Caki2 (cell line): ENCODE measurements at places on chromosomes 2 and 18. TPM values are rescaled to one million over a fixed set of nuclear protein-coding genes. Genes with fewer than 3 reads are reported as not detected.
A peak's percentile ranks its signal among the peaks of the same experiment; 100 is the strongest.

DNA sequence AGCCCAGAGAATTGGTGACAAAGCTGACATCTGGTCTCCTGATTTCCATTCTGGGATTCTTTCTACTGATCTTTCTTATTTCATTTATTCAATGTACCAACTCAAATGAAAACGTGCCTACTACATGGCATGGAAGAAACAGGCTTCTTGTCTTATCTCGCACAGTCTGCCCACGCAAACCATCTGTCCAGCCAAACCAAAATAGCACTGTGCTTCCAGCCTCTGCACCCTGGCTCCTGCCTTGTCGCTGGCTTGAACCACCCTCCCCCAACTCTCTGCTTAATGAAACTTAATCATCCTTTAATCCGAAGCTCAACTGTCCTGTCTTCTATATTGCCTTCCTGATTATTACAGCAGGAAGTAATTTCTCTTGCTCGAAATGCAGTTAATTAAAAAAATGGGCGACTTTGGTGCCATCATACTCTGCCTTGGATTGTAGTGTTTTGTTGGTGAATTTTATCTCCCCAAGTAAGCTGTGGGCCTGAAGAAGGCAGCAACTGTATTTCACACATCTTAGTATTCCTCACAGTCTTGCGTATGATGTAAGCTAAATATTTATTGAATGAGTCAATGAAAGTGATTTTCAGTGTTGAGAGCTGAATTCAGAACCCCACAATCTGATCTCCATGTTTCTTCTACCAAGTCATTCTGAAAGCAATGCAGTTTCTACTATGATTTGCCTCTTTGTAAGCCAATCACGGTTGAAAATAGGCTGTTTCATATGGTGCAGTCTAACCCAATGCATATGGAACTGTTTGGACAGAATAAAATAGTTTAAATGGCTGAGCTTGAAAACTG lies 190.8 kb downstream of the TMEM247 start:
- DNase-seq: no peak

DNA sequence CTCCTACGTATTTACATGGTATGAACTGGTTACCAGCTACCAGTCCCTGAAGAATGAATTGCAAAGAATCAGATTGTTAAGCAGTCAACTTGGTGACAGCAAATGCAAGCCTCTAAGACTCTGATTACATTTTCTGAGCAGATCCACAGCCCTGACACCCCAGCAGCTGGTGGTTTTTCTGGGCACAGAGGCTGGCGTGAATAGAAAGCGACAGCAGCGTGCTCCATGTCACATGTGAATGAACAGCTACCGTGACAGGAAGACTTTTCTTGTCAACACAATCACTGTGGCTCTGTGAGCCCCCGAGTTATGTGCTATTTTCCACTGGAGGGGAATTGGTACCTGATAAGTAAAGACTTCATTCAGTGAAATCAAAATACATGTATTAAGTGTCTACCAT lies 93.2 kb upstream of the CBLN2 start:
- DNase-seq: no peak

DNA sequence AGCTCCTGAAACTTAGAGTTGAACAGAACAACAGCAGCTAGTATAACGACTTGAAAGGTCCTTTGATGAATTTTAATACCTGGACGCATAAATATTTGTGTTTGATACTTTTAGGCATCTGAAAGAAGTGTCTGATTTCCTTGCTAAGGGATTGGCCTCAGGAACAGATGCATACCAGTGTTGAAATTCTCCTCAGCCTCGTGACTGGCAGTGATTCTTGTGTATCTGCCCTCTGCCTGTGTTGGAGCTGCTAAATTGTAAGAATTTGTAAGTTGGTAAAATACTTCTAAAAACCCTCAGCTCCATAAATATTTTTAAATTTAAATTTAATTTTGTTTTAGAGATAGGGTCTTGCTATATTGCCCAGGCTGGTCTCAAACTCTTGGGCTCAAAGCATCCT lies 22.4 kb upstream of the SCYGR1 start:
- DNase-seq: no peak

DNA sequence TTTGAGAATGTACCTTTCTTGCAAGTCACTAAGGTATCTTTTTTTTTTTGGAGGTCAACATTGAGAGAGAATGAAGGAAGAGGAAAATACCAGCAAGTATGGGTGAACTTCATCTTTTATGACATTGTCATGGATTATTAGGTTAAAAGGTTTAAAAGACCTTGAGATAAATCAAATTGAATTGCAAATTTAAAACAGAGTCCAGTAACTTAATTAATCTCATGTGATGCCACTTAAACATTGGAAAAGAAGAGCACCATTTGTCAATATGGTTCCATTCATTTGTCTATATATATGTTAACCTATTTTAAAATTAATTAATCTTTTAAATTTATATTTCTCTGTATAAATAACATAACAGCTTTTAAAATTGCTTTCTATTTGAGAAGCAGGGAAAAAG lies 83.8 kb downstream of the PPP1R1C start:
- no peak for DNase-seq

DNA sequence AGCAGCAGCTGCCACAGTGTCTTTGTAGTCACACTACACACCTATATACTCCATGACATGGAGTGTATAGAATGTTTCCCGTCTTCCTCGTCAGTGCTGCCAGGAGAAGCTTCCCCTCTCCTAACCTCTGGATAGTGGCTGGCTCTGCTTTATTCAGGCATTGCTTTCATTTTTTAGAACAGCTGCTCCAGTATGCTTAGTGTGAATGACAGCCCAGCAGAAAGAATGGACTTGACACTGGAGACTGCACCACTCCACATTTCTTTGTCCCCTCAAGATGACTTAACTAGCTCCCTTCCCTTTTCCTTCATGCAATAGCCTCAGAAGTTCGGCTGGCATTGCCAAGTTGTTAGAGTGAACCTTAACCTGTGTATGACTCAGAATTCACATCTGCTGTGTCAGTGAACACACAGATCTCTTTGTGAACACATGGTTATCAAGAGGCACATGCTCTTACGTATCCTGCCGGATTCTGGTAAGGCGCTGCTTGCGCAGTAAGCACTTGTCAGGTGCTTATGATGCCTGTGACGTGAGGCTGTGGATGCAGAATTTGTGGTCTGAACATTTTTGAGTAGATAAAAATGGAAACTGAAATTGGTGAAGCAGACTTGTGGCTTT lies 73.9 kb downstream of the NEDD4L start:
- peak; percentile 56 for DNase-seq

DNA sequence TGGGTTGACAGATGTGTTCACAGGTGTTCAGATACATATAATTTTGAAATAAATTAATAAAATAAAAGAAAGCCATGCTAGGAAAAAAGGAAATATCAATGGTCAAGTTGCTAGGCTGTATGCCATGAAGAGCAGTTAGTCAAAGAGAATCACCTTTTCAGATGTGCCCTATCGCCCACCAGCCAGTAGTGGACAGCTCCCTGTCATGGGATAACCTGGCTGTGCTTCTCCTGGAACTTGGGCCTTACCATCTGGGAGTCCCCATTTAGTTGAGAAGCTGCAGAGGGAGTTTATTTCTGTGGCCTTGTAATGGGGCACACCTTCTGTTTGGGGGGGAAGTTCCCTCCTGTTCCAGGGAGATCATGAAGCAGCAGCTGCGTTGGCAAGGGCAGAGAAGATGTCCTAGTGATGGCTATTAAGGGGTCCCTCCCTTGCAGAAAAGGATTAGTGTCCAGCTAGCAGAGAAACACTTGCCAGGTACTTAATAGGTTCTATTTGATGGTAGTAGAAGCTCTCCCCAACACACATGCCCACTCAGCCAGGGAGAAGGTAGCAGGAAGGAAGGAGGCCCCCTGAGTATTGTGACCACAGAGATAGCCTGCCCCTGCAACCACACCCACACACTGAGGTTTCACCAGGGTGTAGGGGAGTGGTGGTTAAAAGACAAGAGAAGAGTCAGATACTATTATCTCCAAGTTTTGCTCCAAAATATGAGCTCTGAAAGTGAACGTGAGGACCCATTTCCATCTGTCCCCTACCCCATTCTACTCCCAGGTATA lies 117.7 kb downstream of the B3GNT2 start:
- DNase-seq: no peak

GRCh38 chr2:177239932-177240630 lies 24.4 kb downstream of the NFE2L2 start:
- peak; percentile 65 for DNase-seq

- no peak for DNase-seq
These were observed 305.0 kb upstream of the ERBB4 start for GRCh38 chr2:212843409-212844199.

DNA sequence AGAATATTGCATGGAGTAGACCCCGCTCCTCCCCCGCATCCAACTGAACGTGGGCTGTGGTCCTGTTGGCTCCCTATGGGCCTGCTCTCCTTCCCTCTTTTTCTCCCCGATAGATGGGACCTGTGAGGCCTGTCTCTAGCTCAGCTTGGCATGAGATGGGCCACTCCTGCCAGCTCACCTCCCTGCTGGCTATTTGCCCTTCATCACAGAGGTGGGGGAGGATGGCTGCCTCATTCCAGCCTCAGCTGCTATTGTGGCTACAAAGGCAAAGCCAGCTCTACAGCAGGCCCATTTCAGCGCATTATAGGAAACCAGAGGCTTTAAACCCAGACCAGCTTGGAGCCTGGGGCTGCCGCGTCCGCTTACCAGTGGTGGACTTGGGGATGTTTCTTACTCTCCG lies 313.9 kb downstream of the GBX2 start:
- DNase-seq: no peak

DNA sequence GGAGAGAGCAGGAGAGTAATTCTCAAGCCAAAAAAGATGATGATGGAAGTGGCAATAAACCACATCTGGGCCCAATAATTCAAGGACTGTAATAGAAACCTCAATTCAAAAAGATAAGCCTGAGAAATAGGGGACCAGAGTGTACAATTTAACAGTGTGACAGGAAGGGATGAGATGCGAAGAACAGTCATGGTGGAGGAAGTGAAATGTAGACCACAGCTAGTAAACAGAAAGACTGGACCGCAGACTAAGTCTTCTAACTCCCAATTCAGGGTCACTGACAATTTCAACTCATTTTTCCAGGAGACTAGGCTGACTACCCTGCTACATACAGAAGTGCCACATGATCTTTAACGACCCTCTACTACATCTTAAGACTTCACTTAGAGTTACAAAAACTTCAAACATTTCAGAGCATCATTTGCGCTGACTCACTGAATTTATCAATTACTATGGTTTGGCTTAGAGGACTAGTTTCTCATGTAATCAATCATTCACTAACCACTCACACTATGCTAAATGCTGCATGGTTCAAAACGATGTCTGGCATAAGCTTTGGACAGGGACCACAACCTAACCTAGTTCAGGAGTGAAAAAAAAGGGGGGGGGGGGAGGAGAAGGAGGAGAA lies 9.0 kb downstream of the CUL3 start:
- DNase-seq: peak; percentile 25

DNA sequence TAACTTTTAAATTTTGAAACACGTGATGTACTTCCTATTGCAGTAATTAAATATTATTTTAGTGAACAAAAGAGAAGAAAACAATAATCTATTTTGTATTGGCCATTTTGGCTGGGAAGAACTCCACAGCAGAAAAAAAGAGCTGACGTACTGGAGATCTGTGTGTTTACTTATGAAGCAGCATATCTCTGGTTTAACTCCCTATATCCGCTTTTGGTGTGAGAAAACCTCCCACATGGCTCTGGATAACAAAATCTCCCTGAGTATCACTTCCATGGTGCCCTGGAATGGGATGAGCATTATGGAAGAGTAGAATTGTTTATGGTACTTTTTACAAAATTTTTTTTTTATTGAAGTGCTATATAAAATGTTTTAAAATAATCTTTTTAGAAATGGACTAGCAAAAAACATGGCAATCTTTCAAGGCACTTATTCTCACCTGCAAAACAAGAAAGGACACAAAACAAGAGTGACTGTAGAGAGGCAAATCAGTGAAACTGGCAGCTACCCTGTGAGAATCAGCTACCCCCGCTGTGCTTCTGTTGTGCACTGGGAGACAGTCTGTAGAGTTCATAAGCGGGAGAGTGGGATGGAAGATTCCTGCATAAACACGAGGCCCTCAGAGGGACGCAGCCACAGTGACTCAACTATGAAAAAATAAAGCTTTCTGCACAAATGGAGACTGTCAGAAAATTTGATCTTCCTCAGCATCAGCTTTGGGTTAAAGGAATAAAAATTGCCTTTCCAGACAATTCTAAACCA lies 762.2 kb upstream of the HS6ST1 start:
- DNase-seq: no peak

PLEKHM3 gene
- 3.4 and 7.7 TPM in 2 replicates for total RNA-seq

LONRF2 gene
- 3.6 and 4.7 TPM in 2 replicates for total RNA-seq

DNA sequence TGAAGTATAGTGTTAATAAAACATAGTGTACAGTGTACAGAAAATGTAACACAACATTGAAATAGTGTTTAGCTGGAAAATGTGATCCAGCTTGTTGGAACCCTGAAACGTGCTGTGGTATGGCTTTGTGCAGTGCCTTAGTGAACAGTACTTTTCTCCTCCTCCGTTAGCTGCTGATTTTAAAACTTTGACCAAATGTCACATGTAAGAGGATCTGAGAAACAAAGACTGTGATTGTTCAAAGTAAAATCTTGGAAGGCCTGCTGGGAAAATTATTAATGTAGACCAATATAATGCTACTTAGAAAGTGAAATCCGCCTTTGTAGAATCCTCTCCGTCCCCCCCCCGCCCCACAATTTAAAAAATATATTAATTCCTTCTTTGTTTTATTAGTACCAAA lies 911 bp upstream of the KCNJ13 start:
- no peak for DNase-seq

GRCh38 chr2:155266583-155266982 lies 568.1 kb downstream of the KCNJ3 start:
- no peak for DNase-seq

GRCh38 chr18:58004317-58004716 lies 39.7 kb upstream of the NEDD4L start:
- DNase-seq: peak; percentile 15

HOXD4 gene
- total RNA-seq: 0.17 TPM in 1 of 2 replicates, not detected in the other

GRCh38 chr18:46859855-46860254 lies 57.5 kb downstream of the PIAS2 start:
- no peak for DNase-seq

GRCh38 chr18:73288813-73289212 lies 421.0 kb upstream of the NETO1 start:
- peak; percentile 0 for DNase-seq

GRCh38 chr18:53018791-53019190 lies 678.8 kb downstream of the DCC start:
- no peak for DNase-seq

DNA sequence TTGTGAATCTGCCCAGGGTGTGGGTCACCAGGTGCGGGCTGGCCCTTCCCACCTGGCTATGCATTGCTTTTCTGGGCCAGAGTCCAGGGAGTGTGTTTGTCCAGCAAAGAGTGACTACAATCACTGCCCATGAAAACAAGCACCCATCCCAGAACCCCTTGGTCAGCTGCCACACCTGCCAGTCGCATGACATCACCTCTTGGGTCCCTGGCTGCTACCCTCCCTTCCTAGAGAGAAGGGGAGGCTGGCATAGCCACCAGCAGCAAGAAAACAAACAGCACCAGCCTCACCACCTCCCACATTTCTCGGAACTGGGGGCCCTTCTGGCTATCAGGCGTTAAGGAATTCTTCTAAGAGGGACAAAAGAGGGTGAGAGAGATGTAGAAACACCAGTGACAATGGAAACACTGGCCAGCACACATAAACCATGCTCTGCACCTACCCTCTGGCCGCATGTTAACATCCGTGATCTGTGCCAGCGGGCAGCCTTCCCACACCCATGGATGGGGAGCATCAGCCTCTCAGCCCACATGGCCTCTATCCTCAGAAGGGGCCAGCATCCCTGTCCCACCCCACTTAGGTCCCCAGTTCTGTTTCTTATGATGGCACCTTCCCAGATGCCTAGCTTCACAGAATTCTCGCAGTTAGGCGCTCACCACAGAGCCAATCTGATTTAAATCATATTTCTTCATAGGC lies 109.7 kb upstream of the GLI2 start:
- peak; percentile 78 for DNase-seq

GRCh38 chr2:146850746-146851145 lies 994.1 kb upstream of the ACVR2A start:
- no peak for DNase-seq

LRP2 gene
- not detected in 2 replicates for total RNA-seq
